ENCODE measurements at places on chromosomes 4 and X. TPM values are rescaled to one million over a fixed set of nuclear protein-coding genes. Genes with fewer than 3 reads are reported as not detected.

The GIMD1 gene
- not detected for total RNA-seq

The PNCK gene
- 58.9 TPM for total RNA-seq

The CT47B1 gene
- not detected for total RNA-seq

The SPATA4 gene
- total RNA-seq: not detected

The GBA3 gene
- 0.28 TPM for total RNA-seq

The NPY5R gene
- 7.4 TPM for total RNA-seq

The SPANXB1 gene
- not detected for total RNA-seq

The SPACA5 gene
- total RNA-seq: not detected

The VCX3A gene
- total RNA-seq: not detected

The CDX4 gene
- not detected for total RNA-seq

The RTL3 gene
- total RNA-seq: 1.7 TPM

The CT45A2 gene
- not detected for total RNA-seq

- no peak for DNase-seq
Measured at GRCh38 chrX:17836830-17837229, 24.3 kb downstream of the RAI2 start.

DNA sequence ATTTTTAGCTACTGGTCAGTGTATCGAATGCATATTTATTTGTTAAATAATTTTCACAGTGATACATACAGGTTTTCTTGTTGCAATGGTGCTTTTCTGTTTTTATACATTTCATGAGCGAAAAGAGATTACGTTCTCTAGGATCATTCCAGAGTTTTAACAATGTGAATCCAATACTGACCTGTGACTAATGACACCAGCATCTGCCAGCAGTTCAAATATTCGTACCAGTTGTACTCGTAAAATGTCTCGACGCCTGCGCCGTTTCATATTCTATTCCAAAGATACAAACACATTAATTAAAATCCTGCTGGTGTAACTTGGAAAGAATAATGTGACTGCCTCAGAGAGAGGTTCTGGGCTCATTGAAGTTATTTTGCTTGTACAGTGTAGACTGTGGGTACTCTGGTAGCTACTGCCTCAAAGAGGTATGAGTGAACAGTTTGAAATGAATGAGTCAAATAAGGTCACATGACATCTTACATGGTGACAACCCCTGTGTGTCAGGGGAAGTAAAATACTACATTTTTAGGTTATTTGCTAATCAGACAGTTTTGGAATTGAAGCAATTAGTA, 80.7 kb downstream of the ZAR1 start:
- no peak for DNase-seq

DNA sequence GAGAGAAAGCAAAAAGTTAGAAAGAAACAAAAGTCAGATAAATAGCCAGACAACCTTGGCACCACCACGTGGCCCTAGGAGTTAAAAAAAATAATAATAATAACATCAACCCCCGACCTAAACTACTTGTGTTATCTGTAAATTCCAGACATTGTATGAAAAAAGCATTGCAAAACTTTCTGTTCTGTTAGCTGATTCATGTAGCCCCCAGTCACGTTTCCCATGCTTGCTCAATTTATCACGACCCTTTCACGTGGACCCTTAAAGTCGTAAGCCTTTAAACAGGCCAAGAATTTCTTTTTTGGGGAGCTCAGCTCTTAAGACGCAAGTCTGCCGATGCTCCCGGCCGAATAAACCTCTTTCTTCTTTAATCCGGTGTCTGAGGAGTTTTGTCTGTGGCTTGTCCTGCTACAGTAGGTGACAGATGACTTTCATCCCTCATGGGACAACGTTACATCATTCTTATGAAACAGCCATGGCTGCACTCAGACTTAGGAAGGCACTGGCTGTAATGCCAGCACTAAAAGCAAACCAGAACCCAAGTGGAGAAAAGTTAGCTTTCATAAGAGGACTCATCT, 520 bp downstream of the ACOX3 start:
- no peak for DNase-seq

GRCh38 chr4:159428975-159429692, 326.3 kb downstream of the RAPGEF2 start:
- no peak for DNase-seq

DNA sequence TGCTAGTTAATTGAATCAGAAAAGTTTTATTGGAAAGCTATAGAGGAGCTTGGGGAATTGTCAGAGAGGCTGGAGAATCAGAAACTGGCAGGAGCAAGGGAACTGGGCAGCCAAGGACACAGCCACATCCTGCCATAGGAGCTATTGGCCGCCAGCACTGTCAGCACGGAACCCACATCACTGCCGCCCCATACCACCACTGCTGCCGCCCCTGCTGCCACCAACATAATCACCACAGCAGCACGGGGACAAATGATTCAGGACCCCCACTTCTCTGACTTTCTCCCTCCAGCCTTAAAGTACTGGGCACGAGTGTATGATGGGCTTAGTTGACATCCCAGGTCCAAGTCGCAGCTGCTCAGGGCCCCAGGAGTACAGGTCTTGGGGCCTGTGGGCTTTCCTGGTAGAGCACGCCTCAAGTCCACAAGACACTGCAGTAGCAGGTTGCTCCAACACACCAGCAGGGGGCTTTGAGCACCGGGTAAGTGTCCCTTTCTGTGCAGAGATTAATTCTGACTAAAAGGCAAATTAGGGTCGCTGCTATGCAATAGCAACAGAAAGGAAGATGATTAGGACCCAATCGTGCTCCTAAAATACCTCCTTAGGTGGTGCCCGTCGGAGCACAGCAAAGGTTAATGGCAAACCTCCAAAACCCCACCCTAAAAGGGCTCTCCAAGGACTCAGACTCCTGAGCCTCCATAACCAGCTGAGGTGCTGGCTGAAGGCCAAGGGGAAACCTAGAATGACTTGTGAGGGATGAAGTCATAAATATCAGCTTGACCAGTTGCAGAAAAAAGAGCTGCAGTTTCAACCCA, 6.9 kb downstream of the PJA1 start:
- no peak for DNase-seq

DNA sequence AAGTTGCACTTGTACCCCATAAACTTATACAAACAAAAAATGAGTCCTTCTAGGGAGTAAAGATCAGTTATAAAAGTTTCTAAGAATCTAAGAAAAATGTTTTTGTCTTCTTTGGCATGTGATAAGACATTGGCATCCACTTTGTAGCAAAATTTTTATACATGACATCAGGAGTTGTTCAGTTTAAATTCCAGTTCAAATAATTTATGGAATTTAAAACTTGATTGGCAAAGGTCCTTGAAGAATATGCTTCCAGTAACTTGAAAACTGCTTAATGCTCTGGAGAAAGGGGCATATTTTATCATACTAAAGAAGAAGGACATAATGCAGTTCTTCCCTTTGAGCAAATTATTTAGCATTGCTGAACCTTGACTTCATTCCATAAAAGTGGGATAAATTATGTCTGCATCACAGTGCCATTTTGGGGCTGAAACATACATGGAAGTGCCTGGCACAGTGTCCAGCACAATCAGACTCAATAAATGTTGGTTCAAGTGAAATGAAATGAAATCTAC, 163.3 kb upstream of the IL15 start:
- DNase-seq: no peak

DNA sequence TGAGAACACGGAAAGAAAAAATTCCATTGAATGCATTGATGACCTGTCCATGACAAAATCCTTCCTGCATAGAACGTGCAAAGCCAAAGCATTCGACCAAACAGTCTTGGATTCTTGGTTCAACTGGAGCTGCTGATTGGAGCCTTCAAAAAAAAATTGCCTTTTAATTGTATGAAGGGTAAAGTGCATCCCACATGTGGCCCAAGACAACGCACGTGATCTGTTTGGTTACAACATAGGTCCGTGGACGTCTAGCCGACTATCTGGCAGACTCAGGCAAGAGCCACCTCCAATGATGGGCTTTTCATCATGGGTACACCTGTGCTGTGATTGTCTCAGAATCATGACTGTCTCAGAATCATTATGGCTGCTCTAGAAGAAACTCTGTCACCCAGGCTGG, 52.3 kb downstream of the SHOX start:
- DNase-seq: no peak

DNA sequence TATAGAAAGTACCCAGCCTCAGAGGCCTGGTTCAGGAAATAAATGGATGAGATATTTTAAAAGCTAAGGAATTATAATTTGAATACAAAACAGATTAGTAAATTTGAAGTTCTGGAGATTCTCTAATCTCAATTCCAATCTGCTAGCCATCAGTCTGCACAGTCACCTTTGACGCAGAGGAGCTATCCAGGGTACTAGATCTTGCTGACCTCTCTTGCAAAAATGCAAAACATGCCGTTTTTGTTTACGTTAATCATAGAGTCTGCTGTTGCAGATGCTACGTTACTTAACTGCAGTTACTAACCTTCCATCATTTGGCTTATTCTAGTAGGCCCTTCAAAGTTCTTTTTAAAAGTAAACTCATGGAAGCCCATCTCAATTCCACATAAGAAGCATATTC, 10.4 kb downstream of the CCSER1 start:
- DNase-seq: no peak

DNA sequence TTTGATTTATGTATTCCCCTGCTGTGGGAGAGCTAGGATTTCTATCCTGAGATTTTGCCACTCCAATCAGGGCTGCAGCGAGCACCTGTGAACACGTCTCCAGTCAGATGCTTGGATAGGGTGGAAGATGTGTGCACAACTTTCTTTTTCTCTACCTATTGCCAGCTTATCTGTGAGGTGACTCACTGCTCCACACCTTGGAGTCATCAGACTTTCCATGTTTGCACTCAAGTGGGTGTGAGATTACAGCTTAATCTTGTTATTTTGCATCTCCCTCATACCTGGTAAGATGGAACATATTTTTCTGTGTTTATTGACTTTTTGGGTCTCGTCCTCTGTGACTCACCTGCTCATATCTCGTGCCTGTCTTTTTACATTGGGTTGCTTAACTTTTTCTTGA, 32.2 kb downstream of the PSAPL1 start:
- no peak for DNase-seq

GRCh38 chrX:78066110-78066509, 37.9 kb upstream of the PGK1 start:
- no peak for DNase-seq

GRCh38 chrX:110000847-110001713, 1.8 kb upstream of the TMEM164 start:
- no peak for DNase-seq

DNA sequence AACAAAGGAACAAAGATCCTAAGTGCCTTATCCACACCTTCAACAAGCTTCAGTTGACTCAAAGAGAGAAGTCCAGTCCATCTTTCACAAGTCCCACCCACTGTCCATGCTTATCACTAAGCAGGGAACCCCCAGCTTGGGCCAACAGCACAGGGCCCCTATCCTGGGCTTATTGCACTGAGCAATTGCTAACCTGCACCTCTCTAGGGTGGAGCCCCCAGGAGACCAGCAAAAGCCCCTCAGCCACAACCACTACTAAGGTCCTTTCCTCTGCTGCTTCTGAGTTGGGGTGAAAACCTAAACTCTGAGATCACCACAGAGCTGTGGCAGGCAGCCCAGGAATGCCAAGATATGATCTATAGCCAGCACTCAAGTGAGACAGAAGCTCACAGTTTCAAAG, 96.7 kb upstream of the PBDC1 start:
- no peak for DNase-seq

DNA sequence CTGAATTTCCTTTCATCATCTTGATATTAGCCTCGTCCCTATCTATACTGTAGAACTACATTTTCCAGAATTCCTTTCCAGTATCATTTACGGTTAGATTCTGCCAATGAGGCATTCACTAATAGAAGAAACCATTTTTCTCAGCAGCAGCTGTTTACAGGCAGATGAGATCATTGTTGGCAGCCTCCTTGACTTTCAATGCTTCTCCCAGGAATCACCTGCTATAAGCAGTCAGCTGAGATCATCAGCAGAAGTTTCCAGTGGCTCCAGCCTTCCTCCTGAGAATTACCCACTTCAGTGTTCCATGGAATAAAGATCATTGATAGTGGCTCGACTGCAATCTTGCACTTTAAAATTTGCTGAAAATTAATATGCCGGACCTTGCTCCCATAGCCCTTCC, 157.3 kb upstream of the TET2 start:
- DNase-seq: no peak

- no peak for DNase-seq
Measured at GRCh38 chr4:115871596-115871995, 758.2 kb upstream of the NDST4 start.

DNA sequence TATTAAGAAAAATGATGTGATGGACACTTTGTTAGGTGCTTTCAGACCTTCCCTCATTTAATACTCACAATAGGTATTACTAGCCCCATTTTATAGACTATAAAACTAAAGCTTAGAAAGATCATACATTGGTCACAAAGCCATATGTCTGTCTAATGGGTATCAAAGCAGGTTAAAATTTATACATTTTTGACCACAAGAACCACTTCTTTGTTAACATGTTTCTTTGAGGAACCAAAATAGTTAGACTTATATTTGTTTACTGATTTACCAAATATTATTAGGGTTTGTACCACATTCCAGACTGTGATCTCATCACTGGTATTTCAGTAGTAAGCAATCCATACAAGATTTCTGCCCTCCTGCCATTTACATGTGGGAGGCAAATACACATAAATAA, 363.3 kb downstream of the NAF1 start:
- no peak for DNase-seq

GRCh38 chr4:14844061-14844460, 158.2 kb upstream of the CPEB2 start:
- no peak for DNase-seq

GRCh38 chr4:54332542-54332941, 103.4 kb downstream of the PDGFRA start:
- DNase-seq: no peak

- DNase-seq: no peak
Measured at GRCh38 chr4:3765271-3766035, 732 bp upstream of the ADRA2C start.

DNA sequence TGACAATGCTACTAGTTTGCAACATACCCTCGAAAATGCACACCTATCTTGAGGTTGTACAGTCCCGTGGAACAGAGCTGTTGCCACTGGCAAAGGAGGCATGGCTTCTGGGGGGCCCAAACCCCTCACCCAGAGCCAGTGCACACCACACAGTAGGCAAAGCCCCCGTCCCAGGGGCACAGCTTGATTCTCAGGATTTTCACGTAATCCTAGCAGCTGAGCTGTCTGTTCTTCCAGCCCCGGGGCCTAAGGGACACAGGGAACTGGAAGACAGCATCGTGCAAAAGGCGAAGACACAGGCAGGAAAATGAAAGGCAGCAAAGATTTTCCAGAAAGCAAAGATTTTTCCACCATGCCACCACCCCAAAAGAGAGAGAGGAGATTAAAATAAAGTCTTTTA, 77.2 kb downstream of the JAKMIP1 start:
- no peak for DNase-seq

DNA sequence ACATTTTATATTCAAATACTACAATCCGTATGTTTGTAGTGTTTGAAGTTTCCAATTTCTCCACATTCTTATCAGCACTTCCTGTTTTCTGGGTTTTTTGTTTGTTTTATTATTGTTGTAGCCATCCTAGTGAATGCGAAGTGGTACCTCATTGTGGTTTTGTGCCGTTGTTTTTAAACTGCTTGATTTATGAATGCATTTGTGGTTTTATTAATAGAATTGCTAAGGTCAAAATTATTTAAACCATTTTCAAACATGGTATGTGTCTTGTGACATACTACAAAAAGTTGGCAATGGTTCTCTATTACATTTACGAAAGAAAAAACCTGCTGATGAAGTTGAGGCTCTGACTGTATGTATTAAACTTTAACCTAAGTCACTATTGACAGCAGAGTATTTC, 780.0 kb upstream of the MAGEB2 start:
- no peak for DNase-seq
